ENCODE measurements at places on chromosomes 3 and 15.

DNA sequence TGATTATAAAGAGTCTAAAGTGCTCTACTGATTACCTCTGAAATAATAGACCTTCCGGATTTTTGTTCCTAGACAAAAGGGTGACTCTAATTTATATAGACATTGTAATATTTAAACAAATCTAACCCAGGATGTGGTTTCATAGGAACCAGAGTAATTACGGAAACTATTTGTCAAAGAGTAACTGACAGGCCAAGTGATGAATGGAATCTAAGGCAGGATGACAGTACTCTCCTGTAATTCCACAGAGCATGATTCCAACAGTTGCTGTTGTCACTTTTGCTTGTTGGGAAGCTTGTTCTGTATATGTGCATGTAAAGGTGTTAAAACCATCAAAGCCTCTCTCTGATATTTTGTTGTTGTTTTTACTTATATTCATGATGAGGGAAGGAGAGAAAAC, 1141.0 kb downstream of the IGSF11 start:
- DNase-seq = peak; percentile 40

GRCh38 chr3:160451602-160452001, 2.0 kb upstream of the TRIM59 start:
- peak; percentile 33 for DNase-seq

GRCh38 chr15:40470423-40471104, at the start of gene CHST14:
CHST14 (plus strand) TSS chr15:40470984; CDS start chr15:40471214, 230 bp downstream.
- peak; percentile 47 for DNase-seq

- DNase-seq = no peak
Measured at GRCh38 chr3:39185959-39186691, 6.3 kb downstream of the XIRP1 start.

DNA sequence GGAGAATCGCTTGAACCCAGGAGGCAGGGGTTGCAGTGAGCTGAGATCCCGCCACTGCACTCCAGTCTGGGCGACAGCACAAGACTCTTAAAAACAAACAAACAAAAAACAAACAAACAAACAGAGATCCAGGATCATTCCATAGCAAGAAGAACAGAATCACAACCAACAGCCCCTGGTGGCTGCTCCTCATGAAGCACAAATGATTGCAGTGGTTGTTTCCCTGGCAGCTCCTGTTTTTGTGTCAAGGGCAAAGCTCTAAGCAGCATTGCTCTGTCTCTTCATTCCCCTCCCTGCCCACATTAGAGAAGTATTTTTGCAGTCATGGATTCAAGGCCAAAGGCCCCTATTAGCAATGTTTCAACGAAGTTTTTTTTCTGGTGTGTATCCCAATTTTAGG, 25.8 kb upstream of the BLM start:
- no peak for DNase-seq

DNA sequence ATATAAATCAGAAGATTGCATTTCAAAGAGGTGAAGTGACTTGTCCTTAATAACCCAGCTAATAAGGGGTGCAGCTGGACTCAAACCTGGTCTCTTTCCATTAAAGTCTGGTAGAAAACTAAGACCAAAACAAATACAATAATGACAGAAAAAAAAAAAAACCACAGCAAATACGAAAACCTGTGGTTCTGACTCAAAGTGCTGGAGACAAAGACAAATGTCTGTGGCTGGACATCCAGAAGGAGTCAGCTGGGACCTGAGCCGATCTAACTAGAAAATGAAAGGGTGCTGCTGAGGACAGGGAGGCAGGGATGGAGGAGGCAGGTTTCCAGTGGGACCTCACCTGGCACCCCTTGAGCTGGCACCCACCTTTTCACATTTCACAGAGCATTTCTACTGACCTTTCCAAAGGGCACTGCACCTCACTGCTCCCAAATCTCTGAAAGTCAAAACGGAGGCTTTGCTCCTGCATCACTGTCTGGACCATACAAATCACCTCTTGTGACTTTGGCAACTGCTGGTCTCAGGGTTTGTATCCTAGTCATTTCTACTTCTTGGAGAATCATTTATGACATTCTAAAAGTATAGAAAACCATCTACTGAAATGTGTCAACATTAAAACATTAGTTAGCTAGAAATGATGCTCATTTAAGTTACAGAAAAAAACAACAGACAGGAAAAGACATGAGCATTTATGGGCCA, 61.7 kb downstream of the CCNL1 start:
- DNase-seq = no peak

GRCh38 chr3:70308760-70309159, 3.7 kb downstream of the MDFIC2 start:
- peak; percentile 13 for DNase-seq

GRCh38 chr3:116260491-116260890, 184.8 kb downstream of the LSAMP start:
- DNase-seq = no peak

- no peak for DNase-seq
Measured at GRCh38 chr15:65209701-65210643, 1.3 kb downstream of the CILP start.

DNA sequence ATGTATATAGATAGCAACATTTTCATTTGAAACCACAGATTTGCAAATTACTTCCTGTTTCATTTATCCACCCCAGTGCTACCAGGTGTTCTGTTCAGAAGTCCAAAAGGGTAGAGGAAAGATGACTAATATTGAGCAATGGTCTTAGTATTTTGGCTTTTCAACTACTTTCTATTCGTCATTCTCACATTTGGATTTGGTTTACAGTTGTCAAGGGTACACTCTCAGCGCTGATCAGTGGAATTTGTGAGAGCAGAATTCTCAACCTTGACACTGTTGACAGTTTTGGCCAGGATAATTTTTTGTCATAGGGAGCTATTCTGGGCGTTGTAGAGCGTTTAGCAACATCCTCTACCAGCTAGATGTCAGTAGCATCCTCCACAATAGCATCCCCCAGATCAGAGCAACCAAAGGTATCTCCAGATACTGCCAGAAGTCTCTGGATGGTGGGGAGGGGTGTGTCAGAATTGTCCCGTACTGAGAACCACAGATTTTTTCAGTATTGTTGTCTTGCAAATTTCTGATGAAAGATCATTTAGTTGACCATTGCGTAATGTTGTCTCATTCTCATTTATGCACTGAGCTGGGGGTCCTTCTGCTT, 4.2 kb downstream of the HMCES start:
- peak; percentile 43 for DNase-seq

GRCh38 chr3:183387797-183388196, 40.6 kb downstream of the MCF2L2 start:
- DNase-seq = no peak

DNA sequence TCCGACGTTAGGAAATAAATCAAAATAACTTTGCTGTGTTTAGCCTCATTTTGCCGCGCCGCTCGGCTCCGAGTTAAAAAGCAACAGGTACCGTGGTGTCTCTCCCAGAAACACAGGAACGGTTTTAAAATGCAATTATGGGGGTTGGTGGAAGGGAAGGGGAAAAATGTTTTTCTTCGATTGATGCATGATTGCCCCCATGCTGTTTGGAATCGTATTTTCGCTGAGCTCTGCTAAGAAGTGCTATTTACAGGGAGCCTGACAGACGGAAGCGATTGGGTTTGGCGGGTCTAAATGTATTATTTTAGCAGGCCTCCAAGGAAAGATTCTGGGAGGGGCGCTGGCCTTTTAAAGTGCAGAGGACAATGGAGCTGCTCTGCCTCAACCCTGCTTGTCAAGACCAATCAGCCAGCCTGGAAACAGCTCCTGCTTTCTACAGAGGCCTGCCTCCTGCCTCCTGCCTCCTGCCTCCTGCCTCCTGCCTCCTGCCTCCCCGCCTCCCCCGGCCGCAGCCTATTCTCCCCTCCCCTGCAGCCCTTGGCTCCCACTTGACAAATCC, 156.7 kb upstream of the TLE3 start:
- DNase-seq = no peak

- DNase-seq = no peak
Measured at GRCh38 chr15:56295433-56295832, 51.8 kb upstream of the RFX7 start.

DNA sequence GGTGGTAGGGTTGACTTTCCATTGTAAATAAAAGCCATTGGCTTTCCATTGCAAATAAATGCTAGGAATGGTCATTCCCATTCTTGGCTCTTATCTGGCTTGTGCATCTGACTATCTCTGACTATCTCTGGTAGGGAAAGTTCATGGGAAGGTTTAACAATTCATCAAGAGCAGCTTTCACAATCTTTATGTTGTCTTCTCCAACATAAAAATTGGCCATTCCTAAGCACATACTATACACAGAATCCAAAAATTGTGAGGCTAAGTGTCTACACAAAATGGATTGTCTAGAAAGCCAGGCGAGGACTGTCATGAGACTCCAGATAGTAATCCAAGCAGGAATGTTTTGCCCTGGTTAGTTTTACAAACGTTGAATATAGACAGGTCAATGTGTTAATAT, 54.4 kb upstream of the WNT5A start:
- no peak for DNase-seq

DNA sequence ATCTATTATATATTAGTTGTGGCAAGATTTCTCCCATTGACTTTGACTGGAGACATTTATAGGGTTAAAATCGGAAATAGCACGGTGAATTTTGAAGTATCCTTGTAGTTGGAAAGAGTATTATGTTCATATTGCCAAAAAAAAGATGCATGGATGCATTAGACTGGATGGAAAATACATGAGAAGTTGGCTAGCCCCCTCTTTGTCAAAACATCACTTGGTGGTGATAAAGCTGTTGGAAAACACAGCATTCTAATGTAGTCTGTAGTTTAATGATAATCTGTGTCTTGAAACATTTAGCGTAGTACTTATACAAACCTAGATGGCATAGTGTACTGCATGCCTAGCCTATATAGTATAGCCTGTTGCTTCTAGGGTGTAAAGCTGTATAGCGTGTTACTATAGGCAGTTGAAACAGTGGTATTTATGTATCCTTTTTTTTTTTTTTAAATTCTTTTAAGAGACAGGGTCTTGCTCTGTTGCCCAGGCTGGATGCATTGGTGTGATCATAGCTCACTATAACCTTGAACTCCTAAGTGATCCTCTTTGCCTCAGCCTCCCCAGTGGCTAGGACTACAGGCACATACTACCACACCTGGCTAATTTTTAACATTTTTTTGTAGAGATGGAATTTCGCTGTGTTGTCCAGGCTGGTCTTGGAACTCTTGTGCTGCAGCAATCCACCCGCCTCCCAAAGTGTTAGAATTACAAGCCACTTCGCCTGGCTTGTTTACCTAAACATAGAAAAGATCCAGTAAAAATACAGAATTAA, 21.8 kb downstream of the CTNNB1 start:
- DNase-seq = no peak
